Effector memory CD4-positive, alpha-beta T cell (primary cell): ENCODE measurements at places on chromosomes 7 and 10.
A peak's percentile ranks its signal among the peaks of the same experiment; 100 is the strongest.

GRCh38 chr7:23277359-23277989 is 21.7 kb upstream of the MALSU1 start:
- DNase-seq, result no peak
- H3K36me3 ChIP-seq, result no peaks in the 10 kb centered on the region
- no peak overlapping the region for H3K4me3 ChIP-seq
- H3K4me1 ChIP-seq, result no peaks in the 10 kb centered on the region
- H3K27me3 ChIP-seq, result no peaks in the 10 kb centered on the region

- no peaks in the 10 kb centered on the region for H3K36me3 ChIP-seq
- DNase-seq, result no peak
- peak overlapping the region; percentile 4 for H3K4me3 ChIP-seq
- peaks cover 20% of the 10 kb centered on the region for H3K4me1 ChIP-seq
- H3K27me3 ChIP-seq, result no peaks in the 10 kb centered on the region
- peak overlapping the region; percentile 37 for H3K27ac ChIP-seq
These were observed 64.3 kb downstream of the RGS10 start for GRCh38 chr10:119478111-119478802.

GRCh38 chr10:33927347-33927746 is 592.9 kb upstream of the NRP1 start:
- no peaks in the 10 kb centered on the region for H3K36me3 ChIP-seq
- H3K27me3 ChIP-seq, result no peaks in the 10 kb centered on the region
- no peak overlapping the region for H3K4me3 ChIP-seq
- H3K27ac ChIP-seq, result no peak overlapping the region
- no peaks in the 10 kb centered on the region for H3K4me1 ChIP-seq

- H3K36me3 ChIP-seq, result no peaks in the 10 kb centered on the region
- DNase-seq, result no peak
- no peak overlapping the region for H3K27ac ChIP-seq
These were observed 103.8 kb downstream of the NKX6-2 start for GRCh38 chr10:132681858-132682755.

- H3K4me1 ChIP-seq, result no peaks in the 10 kb centered on the region
- H3K27me3 ChIP-seq, result no peaks in the 10 kb centered on the region
- DNase-seq, result no peak
- no peaks in the 10 kb centered on the region for H3K36me3 ChIP-seq
- H3K27ac ChIP-seq, result no peak overlapping the region
These were observed 77.5 kb upstream of the GTF2I start for GRCh38 chr7:74579800-74580685.

DNA sequence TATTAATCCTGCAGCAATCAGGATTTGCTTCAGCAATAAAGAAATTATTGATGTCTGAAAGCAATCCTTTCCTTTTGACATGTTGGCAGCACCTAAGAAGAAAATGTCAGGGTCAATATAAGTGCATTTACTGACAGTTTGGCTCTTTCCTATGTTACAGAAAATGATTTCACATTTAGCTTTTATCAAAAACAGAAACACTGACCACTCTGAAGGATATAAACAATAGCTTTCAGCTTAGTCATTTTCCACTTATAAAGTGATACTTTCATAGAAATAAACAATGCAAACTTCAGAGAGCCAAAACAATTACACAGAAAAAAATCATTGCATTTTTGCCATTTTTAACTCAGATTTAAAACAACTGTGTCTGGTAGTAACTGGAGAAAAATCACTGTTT is 325.6 kb upstream of the KAT6B start:
- no peak overlapping the region for H3K4me3 ChIP-seq
- DNase-seq, result no peak
- no peaks in the 10 kb centered on the region for H3K27me3 ChIP-seq
- no peak overlapping the region for H3K27ac ChIP-seq

- no peaks in the 10 kb centered on the region for H3K27me3 ChIP-seq
- H3K27ac ChIP-seq, result no peak overlapping the region
- no peak overlapping the region for H3K4me3 ChIP-seq
- no peaks in the 10 kb centered on the region for H3K4me1 ChIP-seq
These were observed 30.6 kb downstream of the ANK3 start for GRCh38 chr10:60359066-60359465.

- no peak for DNase-seq
- no peak overlapping the region for H3K4me3 ChIP-seq
- no peak overlapping the region for H3K27ac ChIP-seq
- H3K4me1 ChIP-seq, result peaks cover 22% of the 10 kb centered on the region
- H3K27me3 ChIP-seq, result no peaks in the 10 kb centered on the region
- H3K36me3 ChIP-seq, result no peaks in the 10 kb centered on the region
These were observed 308.7 kb downstream of the PTEN start for GRCh38 chr10:88172159-88172558.

GRCh38 chr7:47310020-47310419 is 271.9 kb downstream of the TNS3 start:
- no peaks in the 10 kb centered on the region for H3K27me3 ChIP-seq
- no peaks in the 10 kb centered on the region for H3K36me3 ChIP-seq
- DNase-seq, result no peak
- no peak overlapping the region for H3K4me3 ChIP-seq

DNA sequence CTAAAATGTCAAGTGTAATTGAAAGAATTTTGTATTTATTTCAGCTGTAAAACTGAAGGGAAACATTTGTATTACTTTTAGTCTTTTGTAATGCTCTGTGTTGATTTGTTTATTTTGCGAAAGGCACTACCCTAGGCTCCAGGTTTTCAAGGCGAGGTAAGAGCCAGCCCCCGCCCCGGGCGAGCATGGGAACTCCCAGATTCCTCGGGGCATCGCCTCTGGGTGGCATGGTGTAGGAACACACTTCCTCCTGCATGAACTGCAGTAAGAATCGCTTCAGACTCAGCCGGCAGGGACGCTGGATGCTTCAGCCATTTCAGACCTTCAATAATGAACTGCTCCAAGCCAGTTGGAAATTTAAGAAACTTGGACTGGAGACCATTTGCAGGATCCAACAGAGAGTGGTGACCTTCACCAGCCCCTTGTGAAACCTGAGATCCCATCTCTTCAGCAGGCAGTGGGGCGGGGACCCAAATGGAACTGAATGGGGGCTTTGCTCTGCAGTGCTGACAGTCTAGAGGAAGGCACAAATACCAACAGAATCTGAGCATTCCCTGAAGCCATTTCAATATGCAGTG is 544.3 kb upstream of the MGMT start:
- no peaks in the 10 kb centered on the region for H3K4me1 ChIP-seq
- H3K4me3 ChIP-seq, result no peak overlapping the region
- H3K27ac ChIP-seq, result no peak overlapping the region
- DNase-seq, result no peak
- no peaks in the 10 kb centered on the region for H3K27me3 ChIP-seq
- no peaks in the 10 kb centered on the region for H3K36me3 ChIP-seq

GRCh38 chr10:3339531-3339950 is 167.0 kb upstream of the PITRM1 start:
- no peak for DNase-seq
- no peak overlapping the region for H3K4me3 ChIP-seq
- H3K4me1 ChIP-seq, result no peaks in the 10 kb centered on the region
- no peak overlapping the region for H3K27ac ChIP-seq
- H3K36me3 ChIP-seq, result no peaks in the 10 kb centered on the region

DNA sequence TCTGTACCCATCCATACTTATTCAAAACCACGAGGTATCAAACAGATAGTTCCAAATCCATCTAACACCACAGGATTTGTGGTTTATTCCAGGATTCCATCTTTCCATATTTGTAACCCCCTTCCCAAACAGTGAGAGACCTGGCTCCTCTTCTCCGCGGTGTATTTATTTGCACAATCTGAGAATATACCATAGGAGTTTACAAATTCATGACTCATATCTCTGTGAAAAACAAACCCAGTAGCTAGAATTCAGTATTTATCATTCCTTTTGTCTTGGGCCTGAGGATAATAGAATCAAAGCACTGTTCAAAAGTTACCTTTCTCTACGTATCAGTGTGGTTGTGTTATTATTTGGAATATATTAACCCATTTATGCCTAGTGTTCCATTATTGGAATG is 31.9 kb downstream of the PDSS1 start:
- no peak overlapping the region for H3K4me3 ChIP-seq
- no peak overlapping the region for H3K27ac ChIP-seq
- no peaks in the 10 kb centered on the region for H3K36me3 ChIP-seq
- H3K4me1 ChIP-seq, result no peaks in the 10 kb centered on the region
- no peak for DNase-seq

DNA sequence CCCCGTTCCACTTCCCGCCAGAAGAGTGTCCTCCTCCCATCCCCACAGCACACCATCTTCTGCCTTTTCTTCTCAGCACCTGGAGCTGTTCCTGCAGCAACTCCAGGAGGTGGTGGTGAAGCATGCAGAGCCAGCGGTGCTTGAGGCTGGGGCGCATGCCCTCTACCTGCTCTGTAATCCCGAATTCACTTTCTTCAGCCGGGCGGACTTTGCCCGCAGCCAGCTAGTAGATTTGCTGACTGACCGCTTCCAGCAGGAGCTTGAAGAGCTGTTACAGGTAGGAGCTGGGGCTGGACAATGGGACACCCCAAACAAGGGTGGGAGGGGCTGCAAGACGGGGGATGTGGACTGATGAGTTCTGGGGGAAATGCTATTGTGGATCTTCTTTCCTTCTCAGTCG is 19.1 kb upstream of the PVRIG start:
- no peak overlapping the region for H3K27ac ChIP-seq
- H3K36me3 ChIP-seq, result no peaks in the 10 kb centered on the region
- DNase-seq, result no peak

- no peaks in the 10 kb centered on the region for H3K27me3 ChIP-seq
- H3K4me3 ChIP-seq, result no peak overlapping the region
- DNase-seq, result no peak
- no peaks in the 10 kb centered on the region for H3K36me3 ChIP-seq
- no peak overlapping the region for H3K27ac ChIP-seq
These were observed 803.6 kb downstream of the SORCS1 start for GRCh38 chr10:106360870-106361269.

DNA sequence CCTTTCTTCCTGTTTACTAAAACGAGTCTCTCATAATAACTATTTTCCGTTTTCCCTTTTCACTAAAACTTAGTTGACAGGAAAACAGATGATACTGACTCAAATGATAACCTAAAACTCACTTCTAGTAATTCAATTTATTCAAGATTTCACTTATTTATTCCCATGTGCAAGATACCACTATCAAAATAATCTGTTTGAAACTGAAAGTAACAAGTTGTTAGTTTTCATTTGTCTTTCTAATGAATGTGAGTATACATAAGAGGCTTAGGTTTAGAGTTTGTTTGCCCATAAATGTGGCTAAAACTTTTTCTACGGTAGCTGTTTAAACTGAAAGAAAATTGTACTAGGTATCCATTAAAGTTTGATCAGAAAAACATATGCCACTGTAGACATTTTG is 314.9 kb upstream of the STEAP1 start:
- H3K27ac ChIP-seq, result no peak overlapping the region
- no peak for DNase-seq
- H3K27me3 ChIP-seq, result no peaks in the 10 kb centered on the region
- H3K4me3 ChIP-seq, result no peak overlapping the region
- no peaks in the 10 kb centered on the region for H3K4me1 ChIP-seq

- H3K27me3 ChIP-seq, result no peaks in the 10 kb centered on the region
- no peak for DNase-seq
- H3K4me1 ChIP-seq, result no peaks in the 10 kb centered on the region
- no peak overlapping the region for H3K27ac ChIP-seq
- no peaks in the 10 kb centered on the region for H3K36me3 ChIP-seq
These were observed 48.4 kb downstream of the SYPL1 start for GRCh38 chr7:106063692-106064091.

DNA sequence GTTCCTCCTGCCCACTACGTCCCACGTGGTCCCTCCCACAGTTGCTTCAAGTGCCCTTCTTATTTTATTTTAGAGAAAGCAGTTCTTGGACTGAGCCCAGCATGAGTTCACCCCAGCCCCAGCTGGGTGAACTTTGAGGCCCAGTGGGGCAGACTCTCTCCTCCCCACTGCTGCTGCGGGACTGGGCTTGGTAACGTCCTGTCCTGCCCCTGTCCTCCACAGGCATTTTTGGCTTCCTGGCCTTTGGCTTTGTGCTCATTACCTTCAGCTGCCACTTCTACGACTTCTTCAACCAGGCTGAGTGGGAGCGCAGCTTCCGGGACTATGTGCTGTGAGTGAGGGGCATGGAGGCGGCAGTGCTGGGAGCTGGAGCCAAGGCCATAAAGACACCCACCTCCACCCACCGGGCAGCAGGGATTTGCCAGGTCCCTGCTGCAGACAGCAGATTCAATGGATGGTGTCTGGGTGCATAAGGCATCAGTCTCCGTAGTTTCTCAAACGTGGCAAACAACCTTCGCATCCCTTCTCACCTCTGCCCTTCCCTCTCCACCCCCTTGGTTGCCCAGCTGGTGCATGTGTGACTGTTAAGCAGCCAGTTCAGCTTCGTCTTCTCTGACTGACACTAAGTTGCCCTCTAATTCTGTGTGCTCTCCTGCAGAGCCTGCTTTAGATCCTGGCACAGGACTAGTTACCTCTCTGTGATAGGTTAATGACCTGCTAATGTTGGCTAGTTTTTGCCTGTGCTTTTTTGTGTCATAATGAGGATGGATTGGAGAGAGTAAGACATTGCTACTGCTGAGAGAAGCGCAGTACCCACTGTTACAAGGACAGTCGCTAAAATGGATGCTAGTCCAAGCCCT is 15.5 kb upstream of the AHCYL2 start:
- H3K27ac ChIP-seq, result no peak overlapping the region
- DNase-seq, result no peak
- no peaks in the 10 kb centered on the region for H3K36me3 ChIP-seq
- no peaks in the 10 kb centered on the region for H3K4me1 ChIP-seq
- H3K27me3 ChIP-seq, result no peaks in the 10 kb centered on the region
